Aorta (tissue), 5 donors: ENCODE measurements at places on chromosomes 4 and X. TPM values are rescaled to one million over a fixed set of nuclear protein-coding genes. Genes with fewer than 3 reads are reported as not detected.
A peak's percentile ranks its signal among the peaks of the same experiment; 100 is the strongest.

HSPA4L gene
- 12.6 TPM for total RNA-seq

EDNRA gene
- total RNA-seq, result 28.0 TPM

DNA sequence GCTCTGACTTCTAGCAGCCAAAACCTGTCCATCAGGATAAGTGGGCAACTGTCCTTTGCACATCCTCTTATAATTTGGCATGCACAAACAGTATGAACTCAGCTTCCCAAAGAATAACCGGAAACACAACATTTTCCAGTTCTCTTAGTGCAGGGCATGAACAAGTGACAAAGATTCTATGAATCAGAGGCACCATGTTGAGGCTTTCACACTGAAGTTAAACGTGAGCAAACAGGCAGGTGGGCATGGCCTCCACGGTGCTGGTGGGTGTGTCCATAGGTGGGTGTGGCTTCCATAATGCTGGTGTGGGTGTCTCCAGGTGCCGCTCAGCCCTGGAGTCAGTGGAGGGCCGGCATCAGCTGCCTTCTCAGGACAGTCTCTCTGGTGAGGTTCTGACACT, 196.5 kb downstream of the SMIM20 start:
- DNase-seq, result no peak

GRCh38 chr4:175540732-175541131, 271.3 kb downstream of the GPM6A start:
- no peak for DNase-seq

DNA sequence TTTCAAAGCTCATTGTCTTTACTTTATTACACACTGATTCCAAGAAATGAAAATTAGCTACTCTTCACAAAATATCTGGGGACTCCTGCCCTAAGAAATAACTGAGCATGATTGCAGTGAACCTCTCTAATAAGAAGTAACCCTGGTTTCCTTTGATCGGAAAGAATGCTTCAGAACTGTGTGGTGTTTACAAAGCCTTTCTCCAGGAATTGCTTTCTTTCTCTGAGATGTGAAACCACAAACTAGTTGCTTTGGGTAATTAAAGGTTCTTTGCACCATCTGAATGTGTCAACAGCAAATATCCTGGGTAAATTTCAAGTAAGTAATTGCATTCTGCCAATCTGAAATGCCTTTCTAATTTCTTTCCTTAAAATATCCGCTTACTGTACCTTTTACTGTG, 292.9 kb upstream of the SLIT2 start:
- no peak for DNase-seq

PCDH18 gene
- total RNA-seq, result 17.2 TPM

LRP2BP gene
- total RNA-seq, result 1.8 TPM

DNA sequence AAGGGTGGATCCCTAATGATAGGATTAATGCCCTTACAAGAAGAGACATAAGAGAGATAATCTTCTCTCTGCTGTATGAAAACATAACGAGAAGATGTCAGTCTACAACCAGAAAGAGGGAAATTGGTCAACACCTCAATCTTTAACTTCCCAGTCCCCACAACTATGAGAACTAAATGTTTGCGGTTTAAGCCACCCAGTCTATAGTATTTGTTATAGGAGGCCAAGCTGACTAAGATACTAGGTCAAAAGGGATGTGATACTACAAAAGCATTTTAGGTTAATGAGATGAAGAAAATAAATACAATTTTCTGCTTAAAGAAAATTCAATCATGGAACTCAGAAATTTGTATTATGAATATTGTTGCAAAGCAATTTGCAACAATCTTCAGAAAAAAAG, 55.4 kb upstream of the LHFPL1 start:
- DNase-seq, result no peak

DNA sequence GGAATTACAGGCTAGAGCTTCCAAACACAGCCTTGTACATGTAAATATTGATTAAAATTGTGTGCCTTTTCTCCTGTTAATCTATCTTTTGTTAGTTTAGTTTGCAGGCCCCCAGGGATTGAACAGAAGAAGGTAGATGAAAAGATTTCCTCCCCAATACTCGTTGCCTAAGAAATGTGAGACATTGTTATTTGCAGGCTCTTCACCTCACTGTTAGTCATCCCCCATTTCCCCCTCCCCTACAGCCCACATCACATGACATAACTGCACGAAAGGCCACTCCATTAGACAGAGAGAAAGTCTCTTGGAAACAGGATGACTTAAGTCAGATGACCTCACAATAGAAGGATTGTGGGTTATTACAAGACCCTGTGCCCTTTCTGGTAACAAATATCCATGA, 13.3 kb upstream of the MID1 start:
- DNase-seq, result no peak

DNA sequence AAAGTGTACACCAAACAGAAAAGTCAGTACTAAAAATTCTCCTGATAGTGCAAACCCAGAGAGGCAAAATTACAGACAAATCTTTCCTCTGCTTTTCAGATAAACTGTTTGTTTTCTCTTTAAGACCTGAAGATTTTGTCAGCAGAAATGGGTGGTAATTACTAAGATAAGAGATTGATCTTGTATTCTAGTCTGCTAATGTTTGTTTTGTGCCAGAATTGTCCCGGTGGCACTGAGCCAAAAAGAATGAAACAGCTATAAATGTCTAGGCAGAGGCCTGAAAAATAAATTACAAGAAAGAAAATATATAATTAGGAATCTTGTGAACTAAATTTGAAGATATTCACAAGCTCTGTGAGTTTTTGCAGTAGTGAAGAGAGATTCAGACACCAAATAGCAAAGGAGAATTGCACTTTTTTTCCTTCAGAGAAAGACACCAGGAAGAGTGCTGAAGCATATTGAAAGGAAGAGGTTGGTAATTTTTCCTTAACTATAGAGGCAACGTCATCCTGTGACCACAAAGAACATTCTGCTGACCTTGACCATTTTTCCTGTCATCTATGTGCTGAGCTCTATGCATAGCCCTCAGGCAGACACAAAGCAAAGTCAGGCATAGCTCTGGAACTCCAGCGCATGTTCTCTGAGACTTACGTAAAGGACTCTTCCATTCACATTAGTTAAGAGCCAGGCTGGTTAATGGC, 314.5 kb upstream of the RASGEF1B start:
- no peak for DNase-seq

- DNase-seq, result peak; percentile 55
Observed at GRCh38 chr4:165079476-165079875, 25.8 kb downstream of the TRIM75 start.

DNA sequence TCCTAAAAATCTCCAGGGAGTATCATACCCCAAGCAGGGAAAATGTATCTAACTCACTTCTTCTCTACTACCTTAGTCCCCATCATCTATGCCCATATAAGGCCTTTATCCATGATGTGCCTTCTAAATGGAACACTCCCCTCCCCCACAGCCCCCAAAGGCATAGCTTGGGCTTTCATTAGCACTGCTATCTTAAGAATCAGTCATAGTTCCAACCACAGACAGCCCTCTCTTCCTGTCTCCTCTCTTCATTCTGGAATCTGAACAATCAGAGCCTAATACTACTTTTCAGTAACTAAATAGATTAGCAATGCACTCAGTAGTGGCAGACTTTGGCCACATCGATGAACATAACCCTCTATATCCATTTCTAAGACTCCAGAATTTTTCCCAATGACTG, 313.2 kb upstream of the DKK2 start:
- DNase-seq, result no peak

MAGED2 gene
- total RNA-seq, result 174 TPM

- no peak for DNase-seq
Observed at GRCh38 chr4:95505151-95505550, 43.6 kb downstream of the UNC5C start.

- no peak for DNase-seq
Observed at GRCh38 chr4:87465739-87466366, 43.5 kb downstream of the NUDT9 start.

DNA sequence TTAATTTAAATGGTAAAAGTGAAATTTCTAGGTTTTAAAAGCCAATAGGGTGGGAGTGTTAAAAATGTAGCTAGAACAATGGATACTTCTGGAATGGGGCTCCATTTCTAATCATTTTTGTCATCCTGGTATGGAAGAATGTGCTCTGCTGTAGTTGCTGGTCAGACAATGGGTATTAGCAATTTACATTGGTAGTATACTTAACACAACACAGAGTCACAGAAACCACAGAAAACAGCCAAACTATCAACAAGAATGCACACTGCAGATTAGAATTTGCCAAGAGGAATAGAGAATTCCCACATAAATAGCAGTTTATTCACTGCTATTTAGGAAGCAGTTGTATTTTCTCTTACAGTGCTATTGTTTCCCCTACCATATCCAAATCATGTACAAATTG, 319.6 kb downstream of the PPP3CA start:
- no peak for DNase-seq

SPANXN4 gene
- not detected for total RNA-seq

DNA sequence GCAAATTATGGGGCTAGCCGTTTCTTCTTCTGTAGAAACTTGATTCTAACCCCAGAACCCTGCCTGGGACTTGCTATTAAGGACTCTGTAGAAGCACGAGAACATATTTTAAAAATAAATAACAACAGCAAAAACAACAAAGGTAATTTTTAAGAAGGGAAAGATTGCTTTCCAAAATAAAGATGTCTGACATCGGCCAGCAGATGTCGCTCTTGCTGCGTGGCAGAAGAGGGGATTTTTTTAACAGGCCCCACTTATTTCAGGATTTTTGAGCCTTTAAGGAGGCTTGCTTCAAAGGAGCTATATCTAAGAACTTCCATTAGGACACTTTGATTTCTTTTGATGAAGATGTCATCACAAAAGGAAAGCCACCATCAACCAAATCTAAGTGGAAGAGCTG, 62.8 kb upstream of the EGFL6 start:
- no peak for DNase-seq

KDM5C gene
- total RNA-seq, result 118 TPM

DNA sequence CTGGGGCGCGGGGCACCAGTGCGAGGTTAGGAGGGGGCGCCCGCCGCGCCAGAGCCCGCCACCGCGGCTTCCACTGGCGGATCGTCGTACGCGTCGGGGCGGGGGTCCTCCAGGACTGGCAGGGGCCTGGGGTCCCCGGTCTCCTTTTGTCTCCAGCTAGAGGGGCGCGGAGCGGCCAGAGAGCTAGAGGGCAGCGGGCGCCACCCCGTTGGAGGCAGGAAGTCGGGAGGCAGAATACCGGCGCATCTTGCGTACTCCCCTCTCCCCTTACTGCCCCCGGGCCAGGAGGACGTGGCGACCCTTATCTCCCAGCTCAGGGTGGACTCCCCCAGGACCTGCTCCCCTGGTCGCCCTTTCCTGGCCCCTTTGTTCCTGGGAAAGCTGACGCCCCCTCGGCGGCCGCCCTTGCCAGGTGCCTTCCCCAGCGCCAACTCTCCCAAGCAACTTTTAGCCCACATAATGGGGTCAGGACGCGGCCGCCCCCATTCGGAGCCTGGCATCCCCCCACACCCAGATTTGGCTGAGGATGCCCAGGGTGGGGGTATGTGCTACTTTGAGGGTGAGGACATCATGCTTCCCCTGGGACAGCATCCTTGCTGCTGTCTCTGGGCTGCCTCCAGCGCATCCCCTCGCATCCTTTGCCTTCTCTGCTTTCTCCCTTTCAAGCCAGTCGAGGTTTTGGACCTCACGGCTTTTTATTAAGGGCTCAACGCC, 933 bp downstream of the CNKSR2 start:
- peak; percentile 70 for DNase-seq

GRCh38 chr4:6701371-6701770, 7.7 kb downstream of the S100P start:
- peak; percentile 64 for DNase-seq

TKTL2 gene
- total RNA-seq, result not detected

DNA sequence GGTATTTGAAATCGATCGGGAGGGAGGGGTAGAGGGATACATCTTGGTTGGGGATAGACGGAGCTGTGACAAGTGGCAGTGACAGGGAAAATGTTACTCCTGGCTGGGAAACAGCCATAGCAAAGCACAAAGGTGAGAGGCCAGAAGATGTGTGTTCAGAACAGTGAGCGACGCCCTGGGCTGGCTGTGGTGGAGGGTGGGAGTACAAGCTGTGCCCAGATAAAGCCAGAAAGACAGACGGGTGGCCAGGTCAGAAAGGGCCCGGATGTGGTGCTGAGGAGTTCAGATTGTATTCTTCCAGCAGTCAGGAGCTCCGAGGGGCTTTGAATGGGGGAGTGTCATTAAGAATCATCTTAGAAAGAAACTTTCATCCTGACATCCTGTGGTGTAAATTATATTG, 27.9 kb downstream of the CCDC149 start:
- no peak for DNase-seq

SLC7A11 gene
- total RNA-seq, result 0.81 TPM
